ENCODE measurements at places on chromosomes 1 and 21. TPM values are rescaled to one million over a fixed set of nuclear protein-coding genes. Genes with fewer than 3 reads are reported as not detected.

The CELA3B gene
- not detected for total RNA-seq

The CD52 gene
- total RNA-seq, result not detected

The DTL gene
- 37.7 TPM for total RNA-seq

- peaks cover 87% of the 10 kb centered on the region for H3K36me3 ChIP-seq
- no peak for DNase-seq
- no peaks in the 10 kb centered on the region for H3K27me3 ChIP-seq
- peaks cover 12% of the 10 kb centered on the region for H3K4me1 ChIP-seq
- no peak overlapping the region for H3K4me3 ChIP-seq
These were observed 9.5 kb upstream of the A3GALT2 start for GRCh38 chr1:33330361-33330890.

GRCh38 chr1:208256091-208256490, 11.9 kb upstream of the PLXNA2 start:
- no peak for DNase-seq
- peaks cover 19% of the 10 kb centered on the region for H3K4me1 ChIP-seq
- peaks cover 89% of the 10 kb centered on the region for H3K27me3 ChIP-seq
- H3K27ac ChIP-seq, result no peak overlapping the region
- H3K36me3 ChIP-seq, result no peaks in the 10 kb centered on the region

DNA sequence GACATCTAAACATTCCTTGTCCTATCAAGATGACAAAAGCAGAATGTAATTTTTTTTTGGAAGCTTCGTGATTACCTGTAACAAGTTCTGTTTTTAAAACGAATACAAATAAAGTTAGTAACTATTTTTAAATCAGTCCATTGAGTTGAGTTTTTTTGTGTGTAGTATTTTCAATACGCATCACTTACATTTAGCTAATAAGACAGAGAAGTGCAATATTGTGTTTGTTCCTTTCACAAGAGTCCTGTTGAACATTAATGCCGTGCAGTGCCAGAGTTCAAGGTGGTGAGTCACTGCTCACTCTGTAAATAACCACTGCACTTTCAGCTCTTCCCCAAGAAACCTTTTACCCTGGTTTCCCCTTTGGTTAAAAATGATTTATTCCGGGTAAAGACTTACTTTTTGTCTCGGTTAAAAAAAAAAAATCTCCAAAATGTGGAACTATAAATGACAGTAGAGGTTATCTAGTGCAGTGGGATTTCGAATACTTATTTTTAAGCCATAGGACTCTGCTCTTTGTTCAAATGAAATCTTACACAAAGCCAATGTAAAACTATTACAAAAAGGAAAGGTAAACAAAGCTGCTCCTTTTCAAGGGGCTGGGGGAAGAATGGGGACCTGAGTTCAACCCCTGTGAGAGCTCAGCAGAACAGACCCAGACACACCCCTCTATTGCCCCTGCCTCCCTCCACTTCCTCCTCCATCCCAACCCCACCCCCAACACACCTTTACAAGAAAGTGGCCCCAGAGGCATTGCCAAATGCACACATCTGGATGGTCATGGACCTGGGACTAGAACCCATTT, 14.8 kb upstream of the NCMAP start:
- H3K27me3 ChIP-seq, result no peaks in the 10 kb centered on the region
- peak overlapping the region; percentile 84 for H3K27ac ChIP-seq
- H3K36me3 ChIP-seq, result peaks cover 28% of the 10 kb centered on the region
- peaks cover 54% of the 10 kb centered on the region for H3K4me1 ChIP-seq
- peak; percentile 57 for DNase-seq

- peaks cover 52% of the 10 kb centered on the region for H3K36me3 ChIP-seq
- peak overlapping the region; percentile 88 for H3K4me3 ChIP-seq
- DNase-seq, result no peak
- no peaks in the 10 kb centered on the region for H3K27me3 ChIP-seq
These were observed 642 bp downstream of the RSRP1 start for GRCh38 chr1:25246600-25247023.

DNA sequence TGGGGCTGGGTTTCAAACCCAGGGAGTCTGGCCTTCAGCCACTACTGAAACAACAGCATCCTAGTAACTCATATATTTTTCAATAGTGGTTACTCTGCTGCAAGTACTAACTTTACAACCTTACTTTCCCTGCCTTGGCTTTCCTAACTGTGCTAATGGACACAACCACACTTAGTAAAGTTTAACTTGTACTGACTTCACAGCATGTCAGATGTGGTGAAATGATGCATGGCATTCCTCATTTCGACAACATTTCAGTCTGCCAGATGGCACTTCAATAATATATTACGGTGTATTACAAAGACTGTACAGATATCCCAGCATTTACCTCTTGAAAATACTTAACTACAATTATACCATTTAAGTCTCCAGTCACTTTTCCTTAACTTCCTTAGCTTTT, 27.8 kb downstream of the LRRC7 start:
- no peaks in the 10 kb centered on the region for H3K27me3 ChIP-seq
- H3K27ac ChIP-seq, result no peak overlapping the region
- H3K4me3 ChIP-seq, result no peak overlapping the region
- H3K36me3 ChIP-seq, result no peaks in the 10 kb centered on the region

- peak overlapping the region; percentile 86 for H3K27ac ChIP-seq
- DNase-seq, result peak; percentile 13
- no peaks in the 10 kb centered on the region for H3K27me3 ChIP-seq
These were observed 519 bp upstream of the IQCC start for GRCh38 chr1:32204943-32205361.

DNA sequence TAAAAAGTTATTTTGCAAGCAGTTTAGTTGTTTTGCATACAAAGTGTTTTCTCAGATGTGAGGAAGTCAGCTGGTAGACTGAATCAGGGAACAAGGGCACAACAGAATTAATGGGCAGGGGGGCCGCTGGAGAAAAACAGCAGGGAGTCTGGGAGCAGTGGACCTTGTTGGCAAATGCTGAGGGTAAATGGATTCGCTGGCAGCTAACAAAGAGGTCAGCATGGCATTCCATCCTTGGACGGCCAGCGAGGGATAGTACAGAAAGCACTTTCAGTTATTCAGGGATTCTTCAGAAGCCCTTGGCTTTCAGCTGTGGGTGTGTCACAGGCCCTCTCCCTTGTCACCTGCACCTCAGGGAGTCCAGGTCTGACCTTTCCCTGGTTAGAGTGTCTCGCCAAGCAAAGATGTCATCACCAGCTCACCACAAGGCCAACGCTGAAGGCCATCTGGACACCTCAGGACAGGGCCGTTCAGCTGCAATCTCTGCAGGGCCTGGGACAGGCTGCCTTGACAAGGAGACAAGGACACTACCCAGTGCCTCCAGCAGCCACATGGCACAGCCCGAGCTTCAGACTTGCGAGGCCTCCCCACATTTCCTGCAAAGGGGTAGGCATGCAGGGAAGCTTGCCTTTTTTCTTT, 90.4 kb downstream of the KCNN3 start:
- H3K4me3 ChIP-seq, result no peak overlapping the region
- DNase-seq, result no peak
- H3K4me1 ChIP-seq, result no peaks in the 10 kb centered on the region
- no peaks in the 10 kb centered on the region for H3K36me3 ChIP-seq
- peaks cover 82% of the 10 kb centered on the region for H3K27me3 ChIP-seq
- no peak overlapping the region for H3K27ac ChIP-seq

All from Calu3 (cell line).